NCI-H2081 treated with DMSO at 0.1 percent for 48 hours (cell line): ENCODE measurements at places on chromosomes 1 and 21.

DNA sequence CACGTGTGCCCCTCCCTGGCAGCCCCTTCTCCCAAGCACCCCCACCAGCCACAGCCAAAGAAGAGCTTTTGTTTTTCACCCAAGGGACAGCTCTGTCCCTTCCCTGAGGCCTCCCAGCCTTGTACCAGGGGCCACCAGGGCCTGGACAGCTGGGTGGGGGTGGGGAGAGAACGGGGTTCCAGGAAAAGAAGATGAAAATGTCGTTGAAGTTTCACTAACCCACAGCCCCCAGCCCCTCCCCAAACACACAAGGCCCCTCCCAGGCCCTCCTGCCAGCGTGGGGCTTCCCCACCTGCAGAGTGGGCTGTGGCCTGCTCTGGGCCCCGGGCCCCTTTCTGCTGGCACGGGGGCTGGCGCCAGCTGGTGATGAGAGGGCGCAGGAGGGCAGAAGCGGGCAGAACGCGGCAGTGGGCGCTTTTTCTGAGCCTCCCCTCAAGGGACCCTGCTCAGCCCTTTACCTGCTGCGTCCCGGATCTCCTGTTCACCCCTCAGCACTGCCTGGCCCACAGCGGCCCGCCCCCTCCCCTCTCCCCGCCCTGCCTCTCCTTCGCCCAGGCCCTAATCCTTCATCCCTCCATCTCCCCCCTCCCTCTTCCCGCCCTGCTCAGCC lies 5.5 kb upstream of the ANKRD65 start:
- DNase-seq, result no peak

DNA sequence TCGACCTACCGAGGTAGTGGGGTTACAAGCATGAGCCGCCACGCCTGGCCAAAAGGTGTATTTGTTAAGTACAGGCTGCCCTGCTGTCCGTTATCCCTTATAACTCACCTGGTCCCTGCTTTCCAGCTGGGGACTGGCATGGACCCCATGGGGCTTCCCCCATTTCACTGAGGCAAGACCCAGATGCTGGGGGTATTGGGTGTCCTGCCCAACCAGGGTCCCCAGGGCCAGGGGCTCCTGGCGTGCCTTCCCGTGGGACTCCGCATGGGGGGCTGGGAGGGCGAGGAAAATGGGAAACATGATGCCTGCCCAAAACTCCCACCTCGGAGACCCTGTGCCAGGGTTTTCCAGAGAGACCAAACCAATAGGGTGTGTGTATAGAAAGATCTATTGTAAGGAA lies 64.4 kb downstream of the FAAP20 start:
- DNase-seq, result no peak

GRCh38 chr1:36590264-36590663 lies 107.6 kb upstream of the CSF3R start:
- DNase-seq, result no peak

DNA sequence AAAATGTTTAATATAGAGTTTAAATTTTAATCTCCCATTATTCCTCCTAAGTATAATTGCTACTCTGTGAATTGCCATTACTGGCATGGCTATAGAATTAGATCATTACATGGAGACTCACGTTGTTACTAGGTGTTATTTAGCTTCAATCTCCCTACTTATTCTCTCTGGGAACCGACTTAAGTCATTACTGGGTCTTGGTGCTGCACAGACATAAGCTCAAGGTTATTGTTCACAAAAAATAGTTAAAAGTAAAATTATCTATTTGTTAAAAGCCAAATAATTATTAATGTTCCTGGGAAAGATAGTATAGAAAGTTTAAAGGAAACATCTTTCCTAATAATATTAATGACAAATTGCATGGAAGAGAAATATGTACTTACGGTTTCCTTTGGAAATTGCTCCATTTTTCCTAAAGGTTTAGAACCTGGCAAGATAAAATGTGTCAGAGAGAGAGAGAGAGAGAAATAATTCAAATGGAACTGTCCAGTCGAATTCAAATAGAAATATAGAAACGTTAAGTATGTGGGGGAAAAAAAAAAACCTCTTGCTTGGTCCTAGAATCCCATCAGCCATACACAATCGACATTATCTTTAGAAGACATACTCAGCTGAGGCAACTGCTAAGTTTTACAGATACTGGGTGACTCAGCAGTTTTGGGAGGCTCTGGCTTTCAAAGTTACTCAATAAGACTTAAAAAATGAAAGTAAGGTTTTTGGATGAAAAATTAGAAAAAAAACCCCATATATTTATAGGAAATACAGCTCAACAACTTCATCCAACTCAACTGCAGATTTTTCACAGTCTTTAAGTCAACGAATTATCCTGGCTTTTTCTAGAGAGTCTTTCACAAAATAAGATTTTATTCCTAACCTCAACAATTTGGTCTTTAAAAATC lies at the start of gene SPTA1:
Gene SPTA1, minus strand, starts transcription at position 605 of the 899 bp plus-strand sequence. Its CDS starts 198 bp downstream, at position 407.
- no peak for DNase-seq

DNA sequence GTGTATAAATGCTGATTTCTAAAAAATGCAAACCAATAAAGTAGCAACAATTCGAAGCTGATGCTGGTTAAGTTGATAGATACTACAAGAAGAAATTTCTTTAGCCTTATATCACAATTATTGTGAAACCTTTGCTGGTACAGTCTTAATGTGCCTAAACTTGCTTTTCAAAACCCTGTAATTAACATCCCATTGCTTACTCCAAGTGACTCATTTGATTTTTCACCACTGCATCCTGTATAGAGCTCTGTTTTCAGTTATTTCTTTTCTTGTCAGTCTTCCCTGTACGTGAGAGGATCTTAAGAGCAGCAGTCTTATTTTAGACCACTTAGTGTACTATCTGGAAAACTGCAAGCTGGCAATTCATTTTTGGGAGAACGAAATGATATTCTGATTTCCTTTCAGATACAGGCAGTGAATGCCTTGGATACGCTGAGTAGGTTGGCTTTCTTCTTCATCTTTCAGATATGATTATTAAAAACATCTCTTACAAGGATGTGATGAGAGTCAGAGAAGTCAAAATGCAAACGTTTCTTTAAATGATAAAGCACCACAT lies 210.3 kb downstream of the KCTD3 start:
- no peak for DNase-seq

- DNase-seq, result no peak
These were observed 63.6 kb upstream of the DENND1B start for GRCh38 chr1:197838836-197839235.

GRCh38 chr1:111805251-111805650 lies 49.5 kb downstream of the DDX20 start:
- no peak for DNase-seq

- DNase-seq, result no peak
These were observed 10.7 kb upstream of the FHAD1 start for GRCh38 chr1:15236321-15236721.

- no peak for DNase-seq
These were observed 74.7 kb upstream of the RGL1 start for GRCh38 chr1:183730107-183730724.

DNA sequence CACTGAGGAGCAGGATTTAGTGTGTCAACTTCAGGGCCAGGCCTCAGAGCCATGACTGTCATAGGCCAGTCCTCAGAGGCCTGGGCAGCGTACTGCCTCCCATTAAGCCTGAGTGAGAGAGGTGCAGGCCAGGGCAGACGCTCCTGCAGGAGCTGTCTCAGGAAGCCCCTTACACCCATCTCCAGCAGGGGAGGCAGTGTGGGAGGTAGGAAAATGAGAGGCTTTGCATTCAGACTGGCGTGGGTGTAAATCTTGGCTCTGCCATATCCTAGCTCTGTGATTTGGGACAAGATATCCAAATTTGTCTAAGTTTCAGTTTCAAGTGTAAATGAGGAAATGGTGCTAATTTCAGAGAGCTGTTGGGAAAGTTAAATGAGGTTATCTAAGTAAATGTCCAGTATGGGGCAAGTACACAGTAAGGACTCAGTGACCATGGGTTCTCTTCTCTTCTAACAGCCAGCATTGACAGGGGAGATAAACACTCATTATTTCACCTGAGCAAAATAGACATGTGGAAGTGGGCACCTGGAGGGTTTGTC lies 184.1 kb downstream of the ZSCAN20 start:
- no peak for DNase-seq

DNA sequence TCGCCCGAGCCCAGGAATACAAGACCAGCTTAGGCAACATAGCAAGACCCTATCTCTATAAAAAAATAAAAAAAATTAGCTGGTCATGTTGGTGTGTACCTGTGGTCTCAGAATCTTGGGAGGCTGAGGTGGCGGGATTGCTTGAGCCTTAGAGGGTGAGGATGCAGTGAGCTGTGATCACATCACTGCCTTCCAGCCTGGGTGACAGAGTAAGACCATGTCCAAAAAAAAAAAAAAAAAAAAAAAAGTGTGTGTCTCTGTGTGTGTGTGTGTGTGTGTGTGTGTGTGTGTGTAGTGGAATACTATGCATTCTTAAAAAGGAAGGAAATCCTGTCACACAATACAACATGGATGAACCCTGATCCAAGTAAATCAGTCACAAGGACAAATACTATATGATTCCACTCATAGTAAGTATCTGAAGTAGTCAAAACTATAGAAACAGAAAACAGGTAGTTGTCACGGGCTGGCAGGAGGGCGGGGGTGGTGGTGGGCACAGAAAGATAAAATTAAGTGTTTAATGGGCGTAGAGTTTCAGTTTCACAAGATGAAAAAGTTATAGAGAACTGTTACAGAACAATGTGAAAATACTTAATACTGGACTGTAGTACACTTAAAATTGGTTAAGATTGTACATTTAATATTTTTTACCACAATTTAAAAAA lies 47.8 kb downstream of the SELENOF start:
- DNase-seq, result no peak

DNA sequence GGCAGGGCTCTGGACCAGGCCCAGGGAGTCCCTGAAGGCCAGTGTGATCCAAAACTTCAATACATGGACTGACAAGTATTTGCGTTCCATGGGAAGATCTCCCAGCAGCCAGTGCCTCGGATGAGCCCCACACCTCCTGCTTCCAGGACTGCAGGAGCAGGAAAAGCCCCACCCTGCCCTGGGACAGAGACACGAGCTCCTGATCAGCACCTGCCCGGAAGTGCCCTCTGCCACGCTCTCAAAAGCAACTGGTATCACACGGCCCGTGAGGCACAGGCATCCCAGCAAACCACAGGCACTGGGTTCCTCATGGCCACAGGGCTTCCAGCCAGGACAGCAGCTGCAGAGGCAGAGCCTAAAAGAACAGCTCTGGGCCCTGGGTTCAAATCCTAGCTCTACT lies 48.6 kb downstream of the ACOT7 start:
- DNase-seq, result no peak

GRCh38 chr1:47669081-47669585 lies 231.3 kb downstream of the FOXD2 start:
- DNase-seq, result no peak

DNA sequence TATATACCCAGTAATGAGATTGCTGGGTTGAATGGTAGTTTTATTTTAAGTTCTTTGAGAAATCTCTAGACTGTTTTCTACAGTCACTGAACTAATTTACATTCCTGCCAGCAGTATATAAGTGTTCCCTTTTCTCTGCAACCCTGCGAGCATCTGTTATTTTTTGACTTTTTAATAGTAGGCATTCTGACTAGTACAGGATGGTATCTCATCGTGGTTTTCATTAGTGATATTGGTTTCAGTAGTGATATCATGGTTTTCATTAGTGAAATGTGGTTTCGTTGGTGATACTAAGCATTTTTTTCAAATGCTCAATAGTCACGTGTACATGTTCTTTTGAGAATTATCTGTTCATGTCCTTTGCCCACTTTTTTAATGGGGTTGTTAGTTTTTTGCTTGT lies 316.8 kb downstream of the PTBP2 start:
- DNase-seq, result no peak

GRCh38 chr21:37530901-37531351 lies 164.4 kb downstream of the DYRK1A start:
- no peak for DNase-seq
